ENCODE measurements at places on chromosomes 6 and 20.

GRCh38 chr20:45998761-45999160, 9.9 kb upstream of the MMP9 start:
- no peak for DNase-seq

DNA sequence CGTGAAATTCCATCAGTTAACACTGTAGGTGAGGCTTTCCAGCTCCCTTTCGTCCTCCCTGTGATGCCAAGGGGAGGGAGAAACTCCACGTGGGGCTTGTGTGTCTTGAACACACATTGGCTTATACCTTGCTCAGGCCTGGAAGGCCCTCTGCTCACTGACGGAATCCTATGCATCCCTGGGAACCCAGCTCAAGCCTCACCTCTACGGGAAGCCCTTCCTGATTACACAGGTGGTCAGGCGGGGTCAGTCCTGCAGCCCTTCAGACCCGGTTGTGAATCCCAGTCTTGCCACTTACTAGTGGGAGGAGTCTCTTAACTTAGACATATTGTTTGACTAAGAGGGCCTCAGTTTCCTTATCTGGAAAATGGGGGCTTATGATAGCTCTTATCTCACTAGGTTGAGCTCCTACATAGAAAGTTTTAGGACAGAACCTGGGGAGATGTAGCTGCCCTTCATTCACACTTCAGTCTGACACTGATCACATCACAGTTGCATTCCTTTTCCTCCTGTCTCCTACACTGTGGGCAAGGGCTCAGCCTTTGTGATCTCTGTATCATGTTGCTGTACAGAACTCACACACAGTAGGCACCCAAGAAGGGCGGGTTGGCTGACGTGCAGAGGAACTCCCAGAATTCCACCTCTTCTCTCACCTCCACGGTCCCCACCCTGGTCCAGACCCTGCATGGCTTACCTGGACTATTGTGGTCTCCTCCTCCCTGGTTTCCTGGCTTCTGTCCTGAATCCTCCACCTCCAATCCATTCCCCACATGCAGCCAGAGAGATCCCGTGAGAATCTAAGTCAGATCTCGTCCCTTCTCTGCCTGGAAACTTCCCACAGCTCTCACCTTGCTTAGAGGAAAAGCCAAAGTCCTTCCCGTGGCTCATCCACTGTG, 129.6 kb downstream of the CEBPB start:
- no peak for DNase-seq

DNA sequence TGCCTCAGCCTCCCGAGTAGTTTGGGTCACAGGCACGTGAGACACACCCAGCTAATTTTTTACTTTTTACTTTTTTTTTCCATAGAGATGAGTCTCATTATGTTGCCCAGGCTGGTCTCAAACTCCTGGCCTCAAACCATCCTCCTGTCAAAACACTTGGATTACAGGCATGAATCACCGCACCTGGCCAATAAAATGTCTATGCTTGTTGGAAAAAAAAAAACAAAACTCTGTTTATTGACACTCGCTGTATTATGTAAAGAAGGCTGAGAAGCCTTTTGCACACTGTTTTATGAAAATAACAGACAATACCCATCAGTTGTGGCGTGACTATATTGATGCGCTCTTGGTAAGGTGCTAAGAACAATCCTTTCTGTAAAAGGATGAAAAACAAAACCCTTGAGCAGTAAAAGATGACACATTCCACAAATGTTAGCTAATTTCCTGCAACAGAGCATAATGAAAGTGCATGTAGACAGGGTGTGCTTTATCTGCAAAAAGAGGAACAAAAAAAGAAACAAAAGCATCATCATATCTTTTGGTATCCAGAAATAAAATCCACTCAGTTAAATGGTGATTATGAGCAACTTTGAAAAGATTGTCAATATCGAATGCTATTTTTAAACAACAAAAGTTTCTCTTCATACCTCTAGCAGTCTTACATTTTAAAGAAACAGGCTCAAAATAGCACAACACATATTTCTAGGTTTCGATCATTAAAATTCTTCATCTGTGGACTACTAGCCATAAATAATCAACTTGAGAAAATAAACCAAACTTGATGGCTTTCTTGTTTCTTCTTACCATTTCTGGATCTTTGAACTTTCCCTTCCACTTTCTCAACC, 108.3 kb upstream of the PHACTR1 start:
- peak; percentile 52 for DNase-seq

GRCh38 chr6:3693831-3694230, 57.7 kb downstream of the PXDC1 start:
- no peak for DNase-seq

Data from activated CD4-positive, alpha-beta T cell treated with anti-CD3 and anti-CD28 coated beads, Interleukin-2, amount 10 ng/mL, durations not matched to agents 24 days and 14 days (primary cell).